ENCODE measurements at places on chromosomes 7 and 10. TPM values are rescaled to one million over a fixed set of nuclear protein-coding genes. Genes with fewer than 3 reads are reported as not detected.

FAM25G gene
- total RNA-seq: not detected

ASL gene
- 18.7 TPM for total RNA-seq

NYAP1 gene
- total RNA-seq: 0.26 TPM

- H3K4me3 ChIP-seq: no peak overlapping the region
- no peaks in the 10 kb centered on the region for H3K36me3 ChIP-seq
- H3K4me1 ChIP-seq: peaks cover 30% of the 10 kb centered on the region
- no peak overlapping the region for H3K27ac ChIP-seq
Observed at GRCh38 chr10:110413049-110413783, 84.5 kb upstream of the DUSP5 start.

- DNase-seq: no peak
- no peaks in the 10 kb centered on the region for H3K4me1 ChIP-seq
- H3K4me3 ChIP-seq: no peak overlapping the region
- H3K27me3 ChIP-seq: no peaks in the 10 kb centered on the region
- H3K36me3 ChIP-seq: no peaks in the 10 kb centered on the region
Observed at GRCh38 chr10:173741-174140, 38.5 kb downstream of the ZMYND11 start.

DNA sequence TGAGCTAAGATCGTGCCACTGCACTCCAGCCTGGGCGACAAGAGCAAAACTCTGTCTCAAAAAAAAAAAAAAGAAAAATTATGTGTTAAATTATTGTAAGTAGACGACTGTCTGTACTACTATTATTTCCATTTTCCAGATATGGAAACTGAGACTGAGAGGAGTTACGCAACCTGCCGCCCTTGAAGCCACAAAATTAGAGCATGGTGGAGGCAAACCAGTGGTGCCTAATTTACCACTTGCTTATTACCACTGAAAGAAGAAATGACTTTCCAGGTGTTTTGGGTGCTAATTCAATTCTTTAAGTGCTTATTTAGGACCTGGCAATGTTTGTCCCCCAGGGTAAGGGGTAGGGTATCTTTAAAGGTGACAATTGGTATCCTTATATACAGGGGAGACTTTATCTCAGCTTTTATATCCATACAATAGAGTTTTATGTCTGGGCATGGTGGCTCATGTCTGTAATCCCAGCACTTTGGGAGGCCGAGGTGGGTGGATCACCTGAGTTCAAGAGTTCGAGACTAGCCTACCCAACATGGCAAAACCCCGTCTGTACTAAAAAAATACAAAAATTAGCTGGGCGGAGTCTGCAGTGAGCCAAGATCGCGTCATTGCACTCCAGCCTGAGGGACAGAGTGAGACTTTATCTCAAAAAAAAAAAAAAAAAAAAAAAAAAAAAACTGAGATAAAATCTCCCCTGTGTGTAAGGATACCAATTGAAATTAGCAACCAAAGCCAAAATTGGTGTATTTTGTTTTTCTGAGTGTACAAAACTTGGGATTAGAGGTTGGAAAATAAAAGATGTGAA lies 16.6 kb upstream of the CAMK1D start:
- peak; percentile 19 for DNase-seq
- H3K4me3 ChIP-seq: no peak overlapping the region
- H3K27me3 ChIP-seq: no peaks in the 10 kb centered on the region
- no peaks in the 10 kb centered on the region for H3K36me3 ChIP-seq

INA gene
- total RNA-seq: 0.50 TPM

GRCh38 chr10:64873959-64874358 lies 1352.8 kb downstream of the REEP3 start:
- H3K27ac ChIP-seq: no peak overlapping the region
- H3K36me3 ChIP-seq: no peaks in the 10 kb centered on the region
- H3K27me3 ChIP-seq: no peaks in the 10 kb centered on the region
- peak; percentile 0 for DNase-seq
- no peak overlapping the region for H3K4me3 ChIP-seq

GRCh38 chr7:6164491-6164890 lies 107.9 kb downstream of the CYTH3 start:
- H3K4me3 ChIP-seq: no peak overlapping the region
- no peak overlapping the region for H3K27ac ChIP-seq

- H3K27ac ChIP-seq: no peak overlapping the region
- H3K4me3 ChIP-seq: no peak overlapping the region
- DNase-seq: peak; percentile 10
- no peaks in the 10 kb centered on the region for H3K27me3 ChIP-seq
- H3K4me1 ChIP-seq: peaks cover 2% of the 10 kb centered on the region
Observed at GRCh38 chr7:19403691-19404090, 258.5 kb upstream of the FERD3L start.

STEAP1B gene
- total RNA-seq: 10.3 TPM

- H3K4me3 ChIP-seq: no peak overlapping the region
- no peak for DNase-seq
- H3K27me3 ChIP-seq: no peaks in the 10 kb centered on the region
Observed at GRCh38 chr10:57679916-57680315, 587.8 kb downstream of the IPMK start.

GRCh38 chr7:234708-235553 lies 42.6 kb downstream of the FAM20C start:
- H3K36me3 ChIP-seq: peaks cover 7% of the 10 kb centered on the region
- H3K27me3 ChIP-seq: no peaks in the 10 kb centered on the region
- H3K4me1 ChIP-seq: peaks cover 42% of the 10 kb centered on the region

ARHGEF35 gene
- 0.51 TPM for total RNA-seq

DNA sequence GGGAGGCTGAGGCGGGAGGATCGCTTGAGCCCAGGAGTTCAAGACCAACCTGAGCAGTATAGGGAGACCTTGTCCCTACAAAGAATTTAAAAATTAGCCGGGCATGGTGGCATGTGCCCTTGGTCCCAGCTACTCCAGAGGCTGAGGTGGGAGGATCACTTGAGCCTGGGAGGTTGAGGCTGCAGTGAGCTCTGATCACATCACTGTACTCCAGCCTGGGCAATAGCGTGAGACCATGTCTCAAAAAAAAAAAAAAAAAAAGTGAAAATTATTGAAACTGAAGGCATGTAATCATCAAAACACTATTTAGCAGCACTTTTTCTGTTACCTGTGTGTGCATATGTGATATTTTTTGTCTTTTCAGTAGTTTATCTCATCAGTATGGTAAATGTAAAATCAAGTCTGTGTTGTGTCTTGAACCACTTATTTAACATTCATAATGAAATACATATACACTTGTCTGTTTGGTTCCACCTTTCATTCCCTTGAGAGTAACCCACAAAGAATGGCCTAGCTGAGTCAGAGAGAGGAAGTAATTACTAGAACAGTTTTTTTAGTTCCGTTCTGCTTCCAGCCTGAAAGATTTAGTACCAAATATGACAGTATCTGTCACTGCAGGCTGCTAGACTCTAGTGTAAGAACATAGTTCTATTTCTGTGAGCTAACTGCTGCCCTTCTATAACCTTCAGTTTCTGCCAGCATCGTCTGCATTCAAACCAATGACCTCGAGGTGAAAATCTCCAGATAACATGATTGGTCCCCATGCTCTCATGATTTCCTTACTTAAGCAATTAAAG lies 68.6 kb downstream of the MMRN2 start:
- no peaks in the 10 kb centered on the region for H3K4me1 ChIP-seq
- H3K27me3 ChIP-seq: no peaks in the 10 kb centered on the region
- H3K27ac ChIP-seq: no peak overlapping the region
- peak; percentile 45 for DNase-seq
- no peak overlapping the region for H3K4me3 ChIP-seq
- peaks cover 2% of the 10 kb centered on the region for H3K36me3 ChIP-seq

GRCh38 chr7:15554081-15554480 lies 7.7 kb downstream of the AGMO start:
- no peaks in the 10 kb centered on the region for H3K36me3 ChIP-seq
- no peaks in the 10 kb centered on the region for H3K27me3 ChIP-seq
- no peak for DNase-seq
- H3K4me3 ChIP-seq: no peak overlapping the region

CREB5 gene
- total RNA-seq: 3.1 TPM

DNA sequence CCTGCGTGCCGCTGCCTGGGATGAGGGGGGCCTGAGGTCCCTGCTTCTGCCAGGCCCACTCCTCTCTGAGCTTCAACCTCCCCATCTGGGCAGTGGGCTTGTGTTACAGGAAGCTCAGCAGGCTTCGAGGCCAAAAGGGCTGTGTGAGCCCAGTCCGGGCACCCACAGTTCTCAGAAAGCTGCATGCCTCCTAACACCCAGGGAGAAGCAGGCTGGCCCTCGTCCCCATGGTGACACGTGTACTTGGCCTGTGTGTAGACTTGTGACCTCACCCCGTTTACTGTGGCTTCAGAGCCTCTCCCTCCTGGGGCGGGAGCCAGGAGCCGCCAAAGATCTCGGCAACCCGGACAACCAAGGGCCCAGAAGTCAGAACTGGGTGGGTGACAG lies 2.2 kb upstream of the GRIFIN start:
- H3K4me1 ChIP-seq: peaks cover 10% of the 10 kb centered on the region
- DNase-seq: peak; percentile 38
- H3K4me3 ChIP-seq: no peak overlapping the region
- H3K27ac ChIP-seq: no peak overlapping the region
- peaks cover 6% of the 10 kb centered on the region for H3K27me3 ChIP-seq

- no peaks in the 10 kb centered on the region for H3K27me3 ChIP-seq
- no peak overlapping the region for H3K27ac ChIP-seq
- no peaks in the 10 kb centered on the region for H3K36me3 ChIP-seq
- DNase-seq: peak; percentile 47
- H3K4me3 ChIP-seq: no peak overlapping the region
Observed at GRCh38 chr10:96765406-96766240, 45.3 kb upstream of the PIK3AP1 start.

LIPJ gene
- 0.26 TPM for total RNA-seq

DNA sequence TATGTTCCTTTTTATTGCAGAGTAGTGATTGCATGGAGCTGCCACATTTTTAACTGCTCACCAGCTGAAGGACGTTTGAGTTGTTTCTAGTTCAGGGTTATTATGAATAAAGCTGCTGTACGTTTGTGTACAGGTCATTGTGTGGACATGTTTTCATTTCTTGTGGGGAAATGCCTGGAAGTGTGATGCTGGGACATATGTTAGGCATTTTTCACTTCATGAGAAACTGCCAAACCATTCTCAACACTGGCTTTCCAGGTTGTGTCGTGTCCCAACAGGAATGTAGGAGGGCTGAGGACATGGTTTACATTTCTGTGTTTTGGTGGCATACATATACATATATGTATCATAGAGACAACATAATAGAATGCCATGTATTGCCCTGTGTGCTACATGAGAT lies 73.0 kb downstream of the NEURL1 start:
- no peak for DNase-seq
- H3K4me3 ChIP-seq: no peak overlapping the region
- H3K27me3 ChIP-seq: peaks cover 9% of the 10 kb centered on the region
- no peaks in the 10 kb centered on the region for H3K36me3 ChIP-seq
- H3K4me1 ChIP-seq: no peaks in the 10 kb centered on the region

FERD3L gene
- not detected for total RNA-seq

IL2RA gene
- not detected for total RNA-seq

DNA sequence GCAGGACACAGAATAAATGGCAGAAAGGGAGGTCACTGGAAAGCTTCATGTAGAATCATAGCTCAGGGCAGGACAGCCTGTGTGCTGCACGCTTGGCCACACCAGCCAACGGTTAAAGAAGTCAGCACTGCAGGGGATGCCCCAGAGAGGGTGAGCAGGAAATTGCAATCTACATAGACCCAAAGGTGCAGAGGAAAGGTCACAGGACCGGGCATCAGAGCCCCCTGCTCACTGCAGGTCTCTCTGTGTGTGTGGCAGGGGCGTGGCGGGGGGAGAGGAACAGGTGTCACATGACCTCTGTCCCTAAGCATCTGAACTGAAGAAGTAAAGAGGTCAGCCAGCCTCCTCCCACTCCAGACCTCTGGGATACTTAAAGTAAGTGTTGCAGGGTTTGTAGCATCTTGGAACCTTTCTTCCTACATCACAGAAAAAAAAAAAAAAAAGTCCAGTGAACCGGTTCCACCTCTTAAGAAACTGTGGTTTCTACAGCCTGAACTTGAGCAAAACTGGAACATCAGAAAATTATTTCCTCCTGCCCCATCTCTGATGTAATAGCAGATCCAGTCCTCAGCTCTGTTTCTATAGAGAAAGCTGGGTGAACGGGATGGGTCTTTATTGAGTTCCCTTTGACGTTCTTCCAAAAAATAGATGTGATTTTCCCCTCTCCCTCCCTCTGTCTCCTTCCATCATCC lies 64.3 kb downstream of the RGS10 start:
- no peak for DNase-seq
- H3K27ac ChIP-seq: no peak overlapping the region
- H3K27me3 ChIP-seq: peaks cover 34% of the 10 kb centered on the region
- no peaks in the 10 kb centered on the region for H3K4me1 ChIP-seq
- H3K4me3 ChIP-seq: no peak overlapping the region
- no peaks in the 10 kb centered on the region for H3K36me3 ChIP-seq

- DNase-seq: no peak
- H3K4me3 ChIP-seq: no peak overlapping the region
- no peaks in the 10 kb centered on the region for H3K36me3 ChIP-seq
- no peaks in the 10 kb centered on the region for H3K27me3 ChIP-seq
- H3K4me1 ChIP-seq: peaks cover 3% of the 10 kb centered on the region
- no peak overlapping the region for H3K27ac ChIP-seq
Observed at GRCh38 chr7:155009570-155010157, 6.7 kb upstream of the PAXIP1 start.

- H3K4me3 ChIP-seq: no peak overlapping the region
- H3K27me3 ChIP-seq: no peaks in the 10 kb centered on the region
- H3K27ac ChIP-seq: no peak overlapping the region
- no peaks in the 10 kb centered on the region for H3K36me3 ChIP-seq
Observed at GRCh38 chr10:129491123-129491734, 24.2 kb downstream of the MGMT start.

DNA sequence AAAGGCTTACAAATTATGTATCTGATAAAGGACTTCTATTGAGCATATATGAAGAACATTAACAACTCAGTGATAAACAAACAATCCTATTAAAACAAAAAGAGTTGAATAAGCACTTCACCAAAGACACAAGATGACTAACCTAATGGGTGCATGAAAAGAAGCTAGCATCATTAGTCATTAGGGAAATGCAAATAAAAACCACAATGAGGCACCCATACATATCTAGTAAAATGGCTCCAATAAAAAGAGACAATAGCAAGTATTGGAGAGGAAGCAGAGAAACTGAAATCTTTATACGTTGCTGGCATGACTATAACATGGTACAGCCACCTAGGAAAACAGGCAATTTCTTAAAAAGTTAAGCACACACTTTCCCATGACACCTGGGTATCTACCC lies 77.6 kb upstream of the ZMIZ1 start:
- H3K27me3 ChIP-seq: no peaks in the 10 kb centered on the region
- no peak overlapping the region for H3K4me3 ChIP-seq
- H3K36me3 ChIP-seq: no peaks in the 10 kb centered on the region
- H3K4me1 ChIP-seq: no peaks in the 10 kb centered on the region
- no peak overlapping the region for H3K27ac ChIP-seq

All from fibroblast of lung (primary cell).